SK-N-SH treated with all-trans-retinoic acid at 6 μM for 48 hours (cell line): ENCODE measurements at places on chromosomes 2 and 18.

DNA sequence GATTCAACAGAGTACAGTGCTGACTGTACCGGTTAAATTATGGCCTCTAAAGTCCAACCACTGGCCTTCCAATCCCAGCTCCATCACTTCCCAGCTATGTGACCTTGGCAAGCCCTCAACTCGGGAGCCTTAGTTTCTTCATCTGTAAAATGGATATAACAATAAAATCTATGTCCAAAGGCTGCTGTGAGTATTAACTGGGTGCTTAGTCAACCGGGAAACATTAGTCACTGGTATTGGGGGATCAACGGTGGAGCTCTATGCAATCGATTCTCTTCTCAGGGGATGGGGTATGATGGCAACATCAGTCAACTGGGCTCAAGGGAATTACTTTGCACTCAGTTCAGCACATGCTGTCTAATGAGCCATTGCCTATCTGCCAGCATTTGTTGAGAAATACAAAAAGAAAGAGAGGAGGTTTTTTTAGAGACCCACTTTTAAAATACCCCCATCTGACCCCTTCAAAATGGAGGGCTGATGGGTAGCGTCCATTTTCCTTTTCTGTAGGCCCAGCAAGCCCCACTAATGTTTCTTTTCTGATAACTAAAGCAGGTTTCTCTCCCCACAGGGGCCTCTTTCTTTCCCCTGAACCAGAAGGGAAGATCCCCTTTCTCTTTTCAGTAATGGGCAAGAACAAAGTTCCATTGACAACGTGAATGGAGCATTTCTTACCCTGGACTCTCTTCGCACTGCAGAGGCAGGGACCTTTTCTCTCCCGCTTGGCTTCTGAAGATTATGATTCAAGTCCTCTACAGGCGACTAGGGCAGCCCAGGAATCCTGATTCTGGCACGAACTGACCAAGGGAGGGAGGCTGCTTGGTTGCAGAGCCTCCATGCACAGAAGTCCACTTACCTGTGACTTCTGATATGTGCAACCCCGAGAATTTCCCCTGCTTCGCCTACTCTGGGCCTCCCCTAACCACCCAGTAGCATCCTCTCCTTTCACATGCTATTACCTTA is 8.7 kb upstream of the AGFG1 start:
- ATAC-seq = no peak

DNA sequence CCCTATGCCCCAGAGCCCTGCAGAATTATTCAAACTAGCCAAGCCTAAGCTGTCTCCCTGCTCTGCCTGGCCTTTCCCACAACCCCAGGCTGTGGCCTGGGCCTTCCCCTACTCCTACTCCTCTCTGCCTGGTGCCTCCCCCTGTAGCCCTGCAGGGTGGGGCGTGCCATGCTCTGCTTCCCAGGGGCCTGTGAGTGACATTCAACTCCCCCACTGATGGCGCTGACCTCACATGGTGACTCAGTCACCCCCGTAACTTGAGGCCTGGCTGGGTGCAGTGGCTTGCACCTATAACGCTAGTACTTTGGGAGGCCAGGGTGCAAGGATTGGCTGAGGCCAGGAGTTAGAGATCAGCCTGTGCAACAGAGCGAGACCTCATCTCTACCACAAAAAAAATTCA is 60.6 kb downstream of the KIF1A start:
- ATAC-seq = no peak

GRCh38 chr18:52748343-52748742 is 408.3 kb downstream of the DCC start:
- ATAC-seq = no peak

- ATAC-seq = no peak
These were observed 471.9 kb upstream of the HS6ST1 start for GRCh38 chr2:128790541-128791001.

DNA sequence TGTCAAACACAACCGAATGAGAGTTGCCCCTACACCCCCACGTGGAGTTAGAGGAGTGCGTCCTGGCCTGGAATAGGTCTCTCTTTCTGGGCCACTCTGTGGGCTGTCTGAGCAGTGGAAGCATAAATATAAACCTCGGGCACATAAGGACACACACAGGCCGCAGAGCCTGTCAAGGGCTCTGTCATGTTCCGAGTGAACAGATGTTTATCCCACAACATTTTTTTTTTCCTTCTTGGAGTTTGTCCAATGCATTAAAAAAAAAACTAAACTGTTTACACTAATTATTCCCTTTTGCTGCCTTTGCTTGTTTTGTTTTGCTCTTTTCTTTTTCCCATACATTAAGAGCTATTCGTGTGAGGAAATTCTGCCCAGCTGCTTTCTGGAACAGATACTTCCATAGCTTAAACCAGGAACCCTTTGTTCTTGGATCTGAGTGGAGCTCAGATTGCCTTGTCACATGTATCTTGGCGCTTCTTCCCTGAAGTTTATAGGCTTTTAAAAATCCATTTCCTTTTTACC is 228.3 kb upstream of the FOSL2 start:
- ATAC-seq = peak; percentile 61; the same call in 2 of the 3 replicates

GRCh38 chr18:48620071-48620470 is 81.2 kb downstream of the CTIF start:
- ATAC-seq = no peak

DNA sequence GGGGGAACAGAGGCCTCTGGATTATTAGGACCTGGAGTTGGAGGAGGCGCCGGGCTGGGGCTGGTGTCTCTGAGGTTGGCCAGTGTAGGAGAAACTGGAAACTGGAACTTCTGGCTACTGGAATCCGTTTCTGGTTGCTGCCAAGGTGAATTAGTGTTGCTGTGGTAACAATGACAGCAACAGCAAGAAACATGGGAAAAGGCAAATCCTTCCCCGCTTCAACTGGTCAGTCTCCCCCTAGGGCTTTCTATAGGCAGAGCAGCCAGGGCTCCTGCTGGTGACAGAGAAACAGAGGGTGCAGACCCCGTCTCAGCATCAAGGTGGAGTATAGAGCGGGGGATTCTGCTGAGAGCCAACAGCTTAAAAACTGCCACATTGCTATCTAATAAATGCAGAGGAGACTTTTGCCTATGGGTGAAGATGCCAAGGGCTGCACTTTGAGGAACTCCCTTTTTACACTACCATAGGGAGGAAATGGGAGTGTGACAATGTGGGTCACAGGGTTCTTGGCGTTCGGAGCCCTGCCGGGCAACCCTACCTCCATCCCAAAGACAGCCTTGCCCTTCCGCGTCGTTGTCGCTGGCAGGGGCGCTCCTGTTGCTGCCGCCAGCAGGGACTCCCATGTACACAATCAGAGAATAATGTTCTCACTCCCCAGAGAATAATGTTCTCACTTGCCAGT is 81.4 kb upstream of the CABLES1 start:
- ATAC-seq = peak; percentile 94

DNA sequence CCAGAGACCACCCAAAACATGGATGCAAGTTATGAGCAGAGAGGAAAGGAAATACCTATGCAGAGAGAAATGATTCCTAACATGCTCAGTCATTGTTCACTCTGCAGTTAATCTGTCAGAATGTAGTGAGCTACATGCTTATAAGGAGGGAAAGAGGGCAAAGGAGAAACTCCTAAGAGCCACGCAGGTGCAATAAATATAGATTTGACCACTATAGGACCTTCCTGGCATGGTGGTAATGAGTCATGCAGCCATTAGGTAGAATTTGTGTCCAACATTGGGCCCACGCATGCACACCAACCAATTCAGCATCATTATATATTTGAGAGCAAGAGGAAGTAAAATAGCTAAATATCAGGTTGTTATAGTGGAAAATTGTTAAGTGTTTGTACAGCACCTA is 699.9 kb downstream of the DSC3 start:
- ATAC-seq = no peak

DNA sequence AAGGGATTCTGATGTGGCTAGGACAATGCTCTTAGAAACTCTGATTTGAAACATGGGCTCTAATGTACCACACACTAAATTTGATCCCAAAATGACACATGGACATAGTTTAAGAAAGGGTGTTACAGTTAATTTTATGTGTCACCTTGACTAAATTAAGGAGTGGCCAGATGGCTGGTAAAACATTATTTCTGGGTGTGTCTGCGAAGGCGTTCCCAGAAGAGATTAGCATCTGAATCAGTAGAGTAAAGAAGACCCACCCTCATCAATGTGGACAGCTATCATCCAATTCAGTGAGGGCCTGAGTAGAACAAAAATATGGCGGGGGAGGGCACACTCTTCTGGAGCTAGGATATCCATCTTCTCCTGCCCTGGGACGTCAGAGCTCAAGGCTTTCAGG is 283.1 kb upstream of the CHAC2 start:
- ATAC-seq = no peak

DNA sequence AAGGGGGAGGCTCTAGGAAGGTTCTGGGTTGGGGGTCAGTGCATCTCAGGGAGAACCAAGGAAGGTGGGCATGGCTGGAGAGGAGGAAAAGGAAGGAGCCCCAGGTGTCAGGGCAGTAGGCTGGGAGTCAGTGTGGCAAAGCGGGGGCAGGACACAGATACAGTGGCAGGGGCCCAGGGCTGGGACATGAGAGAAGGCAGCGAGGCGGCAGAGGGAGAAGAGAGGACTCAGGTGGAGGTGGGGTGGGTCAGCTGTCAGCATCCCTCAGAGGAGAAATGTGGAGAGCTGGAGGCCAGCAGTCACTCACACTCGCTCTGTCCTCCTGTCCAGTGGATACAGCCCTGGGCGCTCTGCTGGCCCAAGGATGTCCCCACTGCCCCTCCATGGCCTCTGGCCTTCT is 5.6 kb upstream of the GMPPA start:
- ATAC-seq = no peak

GRCh38 chr2:112216167-112216566 is 38.7 kb downstream of the ZC3H8 start:
- peak; percentile 55; the same call in 2 of the 3 replicates for ATAC-seq

DNA sequence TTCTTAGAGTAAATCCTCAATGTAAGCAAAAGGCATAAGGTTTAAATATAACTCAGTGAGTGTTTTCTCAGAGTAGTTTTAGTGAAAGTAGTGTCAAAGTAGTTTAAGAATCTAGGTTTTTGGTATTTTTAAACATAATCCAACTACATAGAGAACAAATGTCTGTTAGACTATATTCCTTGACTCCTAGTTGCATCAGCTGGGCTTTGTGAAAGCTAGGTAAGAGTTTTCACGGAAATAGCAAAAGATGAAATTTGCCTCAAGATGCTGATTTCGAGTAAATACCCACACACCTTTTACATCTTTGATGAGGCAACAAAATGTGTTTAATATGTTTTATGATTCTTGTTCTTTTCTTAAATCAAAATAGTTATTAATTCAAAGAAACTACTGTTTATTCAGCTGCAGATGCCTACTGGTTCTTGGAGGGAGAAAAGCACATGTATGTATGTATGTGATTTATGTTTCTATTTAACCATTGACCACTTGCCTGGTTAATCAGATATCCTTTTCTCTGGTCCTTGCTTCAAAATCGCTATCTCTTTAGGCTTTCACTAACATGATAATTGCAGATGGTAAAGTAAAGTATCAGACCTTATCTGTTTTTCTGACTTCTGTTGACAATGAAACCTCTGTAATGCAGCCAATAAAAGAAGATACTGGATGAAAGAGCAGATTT is 117.4 kb upstream of the NOSTRIN start:
- no peak for ATAC-seq
